Stimulated activated CD8-positive, alpha-beta memory T cell treated with anti-CD3 and anti-CD28 coated beads, Interleukin-4, amount 100 ng/mL, for 1 hour (primary cell): ENCODE measurements at places on chromosomes 6 and 20.

DNA sequence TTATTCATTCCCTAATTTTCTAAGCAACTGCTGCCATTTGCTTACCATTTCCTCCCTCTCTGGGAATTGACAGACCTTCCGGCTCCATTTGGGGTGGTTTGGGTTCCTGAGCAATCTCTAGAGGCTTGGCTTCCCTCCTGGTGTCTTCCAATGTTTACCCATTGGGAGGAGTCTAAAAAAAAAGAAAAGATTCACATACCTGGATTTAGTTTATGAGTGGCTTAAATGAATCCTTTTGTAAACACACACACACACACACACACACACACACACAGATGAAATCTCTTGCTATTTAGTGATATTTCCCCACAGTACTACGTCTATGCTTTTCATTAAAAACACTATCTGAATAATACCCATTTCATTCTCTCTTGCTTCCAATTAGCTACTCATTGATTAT lies 48.3 kb upstream of the TRAF3IP2 start:
- no peak for DNase-seq

DNA sequence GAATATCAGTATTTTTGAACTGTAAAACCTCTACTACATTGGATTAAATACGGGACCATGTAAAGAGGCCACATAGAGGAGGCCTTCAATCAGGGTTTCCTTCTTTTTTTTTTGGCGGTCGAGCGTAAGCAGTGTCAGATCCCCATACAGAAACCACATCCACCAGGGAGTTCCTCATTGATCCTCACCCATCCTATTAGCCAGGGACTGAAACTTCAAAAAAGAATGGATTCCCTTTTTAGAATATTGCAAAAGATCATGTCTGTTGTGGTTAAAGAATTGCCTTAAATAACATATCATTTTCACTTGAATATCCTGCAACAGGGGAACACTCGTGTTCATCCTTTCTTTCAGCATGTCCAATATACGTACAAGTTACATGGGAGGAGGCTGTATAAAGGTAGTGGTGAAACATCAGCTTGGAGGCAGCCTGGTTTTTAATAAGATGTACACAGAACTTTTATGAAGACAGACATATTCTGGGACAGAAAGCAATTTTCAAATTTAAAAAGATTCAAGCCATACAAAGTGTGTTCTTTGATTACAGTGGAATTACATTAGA lies 96.1 kb downstream of the PPP1R14C start:
- DNase-seq, result no peak

- DNase-seq, result no peak
Measured at GRCh38 chr20:23024701-23025100, 10.4 kb upstream of the SSTR4 start.

DNA sequence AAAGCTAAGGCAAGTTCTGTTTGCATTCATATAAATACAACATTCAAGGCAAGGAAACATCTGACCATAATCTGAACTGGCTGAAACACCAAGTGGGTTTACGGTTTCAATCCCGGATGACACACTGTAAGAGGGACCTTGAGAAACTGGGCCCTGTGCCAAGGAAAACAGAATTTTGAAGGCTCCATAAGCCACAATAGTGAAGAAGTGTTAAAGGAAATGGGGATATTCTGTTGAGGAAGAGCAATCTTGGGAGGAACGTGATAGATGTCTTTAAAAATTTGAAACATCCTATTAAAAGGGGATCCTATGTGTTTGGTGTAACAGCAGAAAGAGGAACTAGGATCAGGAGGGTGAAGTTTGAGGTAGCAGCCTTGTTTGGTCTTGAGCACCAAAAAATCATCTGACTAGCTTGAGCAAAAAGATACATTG lies 82.4 kb upstream of the TAB2 start:
- no peak for DNase-seq

GRCh38 chr6:135740580-135740979 lies 110.9 kb upstream of the PDE7B start:
- DNase-seq, result no peak

DNA sequence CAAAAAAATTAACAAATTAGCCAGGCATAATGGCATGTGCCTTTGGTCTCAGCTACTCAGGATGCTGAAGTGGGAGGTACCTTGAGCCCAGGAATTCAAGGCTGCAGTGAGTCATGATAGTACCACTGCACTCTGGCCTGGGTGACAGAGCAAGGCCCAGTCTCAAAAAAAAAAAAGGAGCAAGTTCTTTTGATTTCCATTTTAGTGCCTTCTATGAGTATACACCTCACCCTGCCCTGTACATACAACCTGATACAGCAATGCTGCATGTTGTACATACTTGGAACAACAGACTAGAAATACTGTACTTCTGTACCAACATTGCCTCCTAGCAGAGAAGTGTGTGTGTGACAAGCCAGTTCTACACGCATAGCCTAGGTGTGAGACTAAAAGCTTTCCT lies 97.3 kb upstream of the CARMIL1 start:
- DNase-seq, result no peak

GRCh38 chr6:137904822-137905617 lies 38.0 kb downstream of the TNFAIP3 start:
- DNase-seq, result peak; percentile 37

DNA sequence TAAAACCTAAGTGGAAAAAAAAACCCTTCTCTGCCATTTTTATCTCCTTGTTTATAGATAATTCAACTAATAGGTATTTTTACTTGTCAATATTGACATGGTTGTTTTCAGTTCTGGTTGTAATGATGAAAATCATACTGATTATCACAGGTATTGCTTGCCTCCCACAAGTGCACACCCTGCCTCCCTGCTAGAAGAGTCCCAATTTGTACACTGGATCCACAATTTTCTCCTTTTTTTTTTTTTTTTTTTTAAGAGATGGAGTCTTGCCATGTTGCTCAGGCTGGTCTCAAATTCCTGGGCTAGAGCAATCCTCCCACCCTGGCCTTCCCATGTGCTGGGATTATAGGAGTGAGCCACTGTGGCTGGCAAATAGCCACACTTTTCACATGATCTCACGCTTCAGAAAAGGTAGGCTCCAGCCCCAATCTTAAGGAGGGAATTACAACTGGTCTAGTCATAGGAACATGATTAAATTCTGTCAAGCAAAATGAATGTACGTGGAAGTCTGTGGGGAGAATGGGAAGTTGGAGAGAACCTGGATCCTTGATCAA lies 12.3 kb downstream of the DYNLT2 start:
- no peak for DNase-seq

DNA sequence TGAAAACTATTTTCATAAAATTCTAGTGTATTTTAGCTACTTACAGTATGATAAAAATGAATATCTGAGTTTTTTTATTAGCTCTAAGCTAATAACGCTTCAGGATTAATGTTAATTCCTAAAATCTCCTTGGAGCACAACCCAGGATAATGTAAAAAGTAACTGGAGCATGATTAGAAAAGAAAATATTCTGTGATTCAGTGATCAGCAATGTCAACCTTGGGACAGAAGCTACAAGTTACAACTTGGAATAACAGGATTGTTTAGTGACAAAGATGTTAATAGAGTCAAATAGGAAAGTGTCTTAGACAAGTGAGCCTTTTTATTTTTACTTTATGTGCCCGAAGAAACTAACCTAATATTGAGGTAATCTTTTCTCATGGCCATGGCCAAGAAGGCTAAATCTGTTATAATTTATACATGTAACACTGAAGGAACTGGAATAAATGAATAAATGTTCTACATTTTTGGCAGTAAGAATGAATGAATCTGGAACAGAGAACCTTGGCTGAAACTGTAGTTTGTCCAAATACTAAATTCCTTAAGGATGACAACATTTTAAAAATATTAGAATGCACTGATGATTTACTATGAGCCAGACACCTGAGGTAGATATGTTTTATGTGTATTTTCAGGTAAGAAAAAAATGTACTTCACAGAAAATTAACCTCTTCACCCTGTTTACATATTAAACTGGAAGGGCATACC lies 994.0 kb downstream of the GRIK2 start:
- DNase-seq, result no peak

- DNase-seq, result no peak
Measured at GRCh38 chr6:163708466-163708865, 293.9 kb downstream of the QKI start.

DNA sequence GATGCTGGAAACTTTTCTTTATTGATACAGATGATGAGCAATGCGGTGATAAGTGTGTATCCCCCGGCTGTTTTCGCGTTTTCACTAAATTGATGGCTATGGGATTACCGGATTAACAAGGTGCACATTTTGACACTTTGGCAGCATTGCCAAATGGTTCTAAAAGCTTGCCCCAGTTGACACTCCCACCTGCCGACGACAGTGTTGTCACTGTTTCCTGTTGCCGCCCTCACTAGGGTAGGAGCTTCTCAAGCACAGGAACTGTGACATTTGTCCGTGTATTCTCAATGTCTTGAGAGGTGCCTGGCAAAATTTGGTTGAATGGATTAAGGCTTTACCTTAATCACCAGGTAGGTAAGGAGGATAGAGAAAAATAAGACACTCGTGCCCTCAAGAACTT lies 9.8 kb upstream of the MAPK13 start:
- no peak for DNase-seq

GRCh38 chr6:34530753-34531365 lies 25.3 kb downstream of the SPDEF start:
- no peak for DNase-seq

DNA sequence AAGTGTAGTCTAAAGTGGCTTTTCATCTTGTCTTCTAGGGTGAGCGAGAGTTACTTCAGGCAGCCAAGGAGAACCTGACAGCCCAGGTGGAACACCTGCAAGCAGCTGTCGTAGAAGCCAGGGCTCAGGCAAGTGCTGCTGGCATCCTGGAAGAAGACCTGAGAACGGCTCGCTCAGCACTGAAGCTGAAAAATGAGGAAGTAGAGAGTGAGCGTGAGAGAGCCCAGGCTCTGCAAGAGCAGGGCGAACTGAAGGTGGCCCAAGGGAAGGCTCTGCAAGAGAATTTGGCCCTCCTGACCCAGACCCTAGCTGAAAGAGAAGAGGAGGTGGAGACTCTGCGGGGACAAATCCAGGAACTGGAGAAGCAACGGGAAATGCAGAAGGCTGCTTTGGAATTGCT lies 27.1 kb downstream of the C20orf173 start:
- DNase-seq, result no peak

- no peak for DNase-seq
Measured at GRCh38 chr6:136604928-136605510, 54.8 kb upstream of the MAP7 start.

DNA sequence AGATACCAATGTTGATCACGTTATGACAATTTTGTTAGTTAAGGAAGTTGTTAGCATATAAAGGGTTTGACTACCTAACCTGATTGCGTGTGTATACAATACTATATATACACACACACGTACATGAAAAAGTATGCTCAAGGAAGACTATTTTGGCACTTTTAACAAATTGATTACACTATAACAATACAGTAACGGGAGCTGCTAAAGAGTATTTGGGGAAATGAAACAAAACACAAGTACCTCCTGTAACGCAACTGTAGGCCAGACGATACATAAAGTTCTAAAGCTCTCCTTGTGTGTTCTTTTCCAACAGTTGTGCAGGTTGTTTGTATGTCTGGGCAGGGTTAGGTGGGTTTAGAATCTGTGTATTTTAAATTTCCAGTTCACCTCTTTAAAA lies 98.7 kb downstream of the PLEKHG1 start:
- no peak for DNase-seq

GRCh38 chr6:167481307-167481926 lies 156.5 kb downstream of the TTLL2 start:
- no peak for DNase-seq

DNA sequence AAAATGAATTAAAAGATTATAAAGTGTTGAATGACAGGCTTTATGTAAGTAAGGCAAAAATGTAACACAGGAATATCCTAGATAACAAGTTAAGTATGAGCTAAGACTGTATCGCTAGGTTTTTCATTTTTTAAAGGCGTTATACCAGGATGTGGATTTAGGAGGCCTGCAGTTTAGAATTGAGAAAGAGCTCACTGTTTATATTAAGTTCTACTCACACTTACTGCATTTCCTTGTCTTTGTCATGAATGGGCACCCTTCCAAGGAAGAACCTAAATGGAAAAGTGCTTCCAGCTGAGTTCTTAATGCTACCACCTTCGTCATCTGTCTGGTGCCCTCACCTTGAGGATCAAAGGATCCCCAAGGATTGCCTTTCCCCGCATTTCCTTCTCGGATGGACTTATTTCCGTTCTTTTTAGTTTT lies 148.7 kb downstream of the SOX4 start:
- DNase-seq, result no peak

GRCh38 chr6:169824021-169824420 lies 72.6 kb downstream of the ERMARD start:
- no peak for DNase-seq

GRCh38 chr6:159959976-159960384 lies 8.9 kb upstream of the IGF2R start:
- no peak for DNase-seq

- no peak for DNase-seq
Measured at GRCh38 chr6:163098827-163099479, 315.6 kb upstream of the QKI start.

GRCh38 chr20:10609276-10609675 lies 64.5 kb downstream of the JAG1 start:
- no peak for DNase-seq
